Iris pigment epithelial cell (primary cell): ENCODE measurements at places on chromosomes 2 and 18.

DNA sequence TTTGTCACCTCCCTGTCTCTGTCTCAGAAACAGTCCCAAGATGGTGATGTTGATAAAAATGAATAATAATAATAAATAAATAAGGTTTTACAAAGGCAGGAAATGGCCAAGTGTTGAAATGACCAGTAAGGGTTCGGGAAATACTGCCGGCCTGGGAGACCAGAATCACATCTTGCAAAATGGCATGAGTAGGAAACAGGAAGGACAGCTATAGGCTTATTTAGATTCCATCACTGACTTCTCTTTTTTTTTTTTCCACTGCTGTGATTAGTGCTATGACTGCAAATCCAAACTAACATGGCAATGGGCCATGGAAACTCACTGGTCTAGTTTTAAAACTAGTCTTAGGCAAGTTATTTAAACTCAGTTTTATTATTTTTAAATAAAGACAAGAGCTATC lies 60.6 kb downstream of the SCN1A start:
- DNase-seq = peak; percentile 70

DNA sequence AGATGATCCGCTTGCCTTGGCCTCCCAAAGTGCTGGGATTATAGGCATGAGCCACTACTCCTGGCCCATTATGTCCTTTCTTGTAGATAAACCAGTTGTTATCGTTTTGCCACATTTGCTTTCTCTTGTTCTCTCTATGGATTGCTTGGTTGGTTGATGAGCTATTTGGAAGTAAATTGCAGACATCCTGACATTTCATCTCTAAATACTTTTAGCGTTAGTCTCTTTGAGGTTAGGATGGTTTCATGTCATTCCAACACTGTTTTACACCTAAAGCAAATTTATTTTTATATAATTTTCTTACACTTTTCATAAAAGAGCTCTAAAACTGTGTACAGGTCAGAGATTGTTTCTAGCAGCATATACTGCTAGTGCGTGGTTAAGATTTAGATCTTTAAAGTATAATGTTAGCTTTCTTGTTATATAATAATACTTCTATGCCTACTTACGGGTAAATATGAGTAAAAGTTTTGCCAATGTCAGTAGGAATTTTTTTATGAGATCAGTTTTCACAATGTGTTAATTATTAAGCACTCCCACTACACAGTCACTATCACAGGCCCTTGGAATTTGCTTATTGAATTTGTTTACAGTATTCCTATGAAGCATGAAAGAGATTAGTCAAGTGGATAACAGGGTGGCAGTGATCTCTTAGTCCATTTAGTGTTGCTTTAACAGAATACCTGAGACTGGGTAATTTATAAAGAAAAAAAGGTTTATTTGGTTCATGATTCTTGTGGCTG lies 10.3 kb downstream of the POLI start:
- no peak for DNase-seq

DNA sequence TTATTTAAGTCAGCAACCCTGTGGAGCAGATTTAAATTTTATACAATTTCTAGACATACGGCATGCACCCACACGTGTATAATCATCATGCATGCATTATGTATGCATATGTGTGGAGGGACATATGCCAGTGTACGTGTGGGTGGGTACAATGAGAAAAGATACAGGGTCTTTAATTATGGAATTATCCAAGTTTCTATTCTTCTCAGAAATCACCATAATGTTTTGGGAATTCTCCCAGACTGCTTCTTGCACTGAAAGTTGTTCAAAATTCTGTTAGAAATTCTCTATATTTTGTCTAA lies 63.9 kb upstream of the TMEM18 start:
- no peak for DNase-seq

DNA sequence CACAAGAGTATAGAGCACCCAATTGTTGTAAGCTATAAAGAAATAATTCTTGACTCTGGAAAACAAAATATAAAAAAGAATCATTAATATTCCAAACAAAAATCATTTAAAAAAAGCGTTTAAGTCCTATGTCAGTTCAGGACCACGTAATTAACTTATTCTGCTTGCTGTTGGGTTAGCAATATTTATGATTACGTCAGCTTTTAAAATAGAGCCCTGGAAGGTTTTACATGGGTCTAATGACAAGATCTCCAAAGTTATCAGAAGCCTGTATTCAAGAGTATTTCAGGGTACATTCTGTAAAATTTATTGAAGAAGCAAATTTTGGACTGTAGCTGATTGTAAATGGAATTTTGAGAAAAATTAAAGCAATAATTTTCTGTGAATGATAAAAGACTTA lies 521.6 kb downstream of the DCC start:
- no peak for DNase-seq

DNA sequence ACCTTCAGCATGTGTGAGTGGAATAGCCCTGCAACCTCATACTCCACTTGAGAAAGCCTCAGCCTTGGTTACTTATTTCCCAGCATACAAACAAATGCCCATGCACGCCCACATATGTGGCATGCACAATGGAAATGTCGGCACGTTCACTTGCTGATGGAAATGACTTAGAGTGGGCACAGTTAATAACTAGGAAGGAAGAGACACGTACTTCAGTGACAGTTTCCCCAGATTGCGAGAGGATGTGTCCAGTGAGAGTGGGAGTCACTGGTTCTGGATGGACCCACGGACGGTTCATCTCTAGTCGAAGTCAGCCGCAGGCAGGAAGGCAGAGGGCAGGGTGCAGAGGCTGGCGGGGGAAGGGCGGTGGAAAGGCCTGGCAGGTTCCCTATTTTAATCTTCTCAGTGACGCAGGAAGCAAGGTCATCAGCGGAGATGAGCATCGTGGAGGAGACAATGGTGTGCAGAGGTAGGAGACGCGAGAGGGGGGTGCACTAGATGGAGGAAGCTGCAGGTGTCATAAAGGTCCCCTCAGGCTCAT lies 350.7 kb upstream of the MYT1L start:
- no peak for DNase-seq

- DNase-seq = peak; percentile 98
Measured at GRCh38 chr2:188984680-188985079, 10.5 kb downstream of the COL3A1 start.

DNA sequence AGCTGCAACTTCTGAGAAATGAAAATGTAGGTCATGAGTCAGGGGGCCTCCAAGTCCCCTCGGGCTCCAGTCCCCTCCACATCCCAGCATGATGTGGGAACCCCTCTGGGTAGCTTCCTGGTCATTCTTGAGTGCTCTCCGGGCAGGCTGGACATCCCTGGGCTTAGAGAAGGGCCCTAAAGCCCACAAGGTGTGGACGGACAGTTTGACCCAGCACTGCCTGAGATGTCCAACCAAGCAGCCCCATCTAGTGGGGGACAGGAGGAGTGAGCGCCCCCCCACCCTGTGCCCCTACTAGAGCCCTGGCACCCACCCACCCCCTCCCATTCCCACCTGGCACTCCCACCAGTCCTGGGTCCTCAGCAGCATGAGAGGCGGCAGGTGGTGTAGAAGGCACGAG lies 46.0 kb downstream of the CYP27C1 start:
- DNase-seq = peak; percentile 22

- DNase-seq = peak; percentile 88
Measured at GRCh38 chr2:73823916-73824523, 4.7 kb upstream of the STAMBP start.

DNA sequence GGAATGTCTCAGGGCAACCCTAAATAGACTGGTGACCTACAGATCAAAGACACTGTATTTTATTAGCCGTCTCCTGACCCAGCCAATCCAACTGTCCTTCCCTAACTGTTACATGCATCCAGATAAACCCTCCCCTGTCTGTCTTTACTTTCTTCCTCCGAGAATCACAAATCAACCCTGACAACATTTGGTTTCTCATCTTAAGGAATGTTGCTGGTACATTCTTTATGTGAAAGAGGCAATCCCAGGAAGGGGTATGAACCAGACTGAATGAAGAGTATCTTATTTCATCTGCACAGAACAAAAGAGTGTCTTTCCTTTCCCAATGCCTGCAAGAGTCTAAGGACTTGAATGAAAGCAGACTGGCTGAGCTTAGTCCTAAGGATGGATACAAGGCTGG lies 113.9 kb upstream of the LTBP1 start:
- DNase-seq = peak; percentile 87

GRCh38 chr2:98761909-98762308 lies 31.0 kb upstream of the MGAT4A start:
- no peak for DNase-seq
